Memory B cell (primary cell): ENCODE measurements at places on chromosomes 2 and 18.

DNA sequence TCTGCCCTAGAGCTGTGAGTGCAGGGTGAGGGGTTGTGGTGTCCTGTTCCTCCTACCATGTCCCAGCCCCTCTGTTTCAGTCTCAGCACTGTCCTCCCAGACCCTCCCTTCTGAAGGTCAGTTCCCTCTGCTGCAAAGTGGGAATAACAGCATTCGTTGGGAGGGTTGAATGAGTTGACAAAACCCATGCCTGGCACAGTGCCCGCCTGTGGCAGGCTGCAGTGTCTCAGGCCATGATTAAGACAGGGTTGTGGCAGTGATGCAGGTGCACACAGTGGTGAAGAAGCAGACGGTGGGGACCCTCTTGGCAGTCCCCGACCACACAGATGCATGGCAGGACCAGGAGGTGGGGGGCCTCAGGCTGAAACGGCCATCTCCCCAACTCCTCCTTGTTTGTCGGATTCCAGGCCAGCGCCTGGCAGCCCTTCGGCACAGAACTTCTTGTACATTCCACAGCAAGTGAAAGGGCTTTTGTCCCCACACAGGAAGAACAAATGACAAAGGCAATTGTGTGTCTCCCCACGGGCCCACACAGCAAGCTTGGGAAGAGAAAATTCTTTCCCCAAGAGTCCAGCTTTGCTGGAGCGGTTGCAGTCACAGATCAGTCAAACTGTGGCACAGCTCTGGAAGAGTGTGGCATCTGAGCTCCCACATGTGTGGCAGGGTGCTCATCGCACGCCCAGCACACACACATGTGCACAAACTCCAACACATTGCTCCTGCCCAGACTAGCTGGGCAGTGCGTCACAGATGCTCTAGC lies 92.0 kb upstream of the MSH2 start:
- DNase-seq = peak; percentile 29

DNA sequence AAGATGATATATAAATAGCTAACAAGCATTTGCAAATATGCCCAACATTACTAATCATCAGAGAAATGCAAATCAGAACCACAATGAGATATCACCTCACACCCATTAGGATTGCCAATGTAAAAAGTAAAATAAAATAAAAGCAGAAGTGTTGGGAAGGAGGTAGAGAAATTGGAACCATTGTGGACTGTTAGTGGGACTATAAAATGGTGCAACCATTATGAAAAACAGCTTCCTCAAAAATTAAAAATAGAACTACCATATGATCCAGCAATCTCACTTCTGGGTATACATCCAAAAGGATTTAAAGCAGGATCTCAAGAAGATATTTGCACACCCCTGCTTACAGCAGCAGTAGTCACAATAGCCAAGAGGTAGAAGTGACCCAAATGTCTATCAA lies 99.8 kb upstream of the DAPL1 start:
- no peak for DNase-seq

- DNase-seq = no peak
Measured at GRCh38 chr18:59719544-59720181, 22.4 kb upstream of the CCBE1 start.

DNA sequence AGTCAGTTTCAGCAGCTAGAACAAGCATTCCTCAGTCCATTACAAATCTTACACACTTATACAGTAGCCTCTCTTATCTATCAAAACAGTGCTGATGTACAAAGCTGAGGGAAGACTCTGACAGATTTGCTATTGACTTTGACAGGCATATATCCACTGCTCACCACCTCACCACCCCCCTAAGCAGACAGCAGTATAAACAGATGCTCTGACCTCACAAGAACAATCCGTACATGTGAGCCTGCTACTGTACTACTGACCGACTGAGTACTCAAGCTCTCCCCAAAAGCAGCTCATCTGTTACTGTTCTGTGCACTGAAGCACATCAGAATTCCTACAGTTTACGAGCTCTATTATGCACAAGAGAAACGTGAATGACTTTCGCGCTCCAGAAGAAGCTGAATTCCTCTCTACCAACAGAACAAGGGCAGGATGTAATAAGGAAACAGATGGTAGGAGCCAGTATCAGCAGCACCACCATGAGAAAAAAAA lies 95.6 kb upstream of the PDE1A start:
- DNase-seq = no peak

GRCh38 chr18:49250816-49251388 lies 209.5 kb downstream of the DYM start:
- DNase-seq = no peak

DNA sequence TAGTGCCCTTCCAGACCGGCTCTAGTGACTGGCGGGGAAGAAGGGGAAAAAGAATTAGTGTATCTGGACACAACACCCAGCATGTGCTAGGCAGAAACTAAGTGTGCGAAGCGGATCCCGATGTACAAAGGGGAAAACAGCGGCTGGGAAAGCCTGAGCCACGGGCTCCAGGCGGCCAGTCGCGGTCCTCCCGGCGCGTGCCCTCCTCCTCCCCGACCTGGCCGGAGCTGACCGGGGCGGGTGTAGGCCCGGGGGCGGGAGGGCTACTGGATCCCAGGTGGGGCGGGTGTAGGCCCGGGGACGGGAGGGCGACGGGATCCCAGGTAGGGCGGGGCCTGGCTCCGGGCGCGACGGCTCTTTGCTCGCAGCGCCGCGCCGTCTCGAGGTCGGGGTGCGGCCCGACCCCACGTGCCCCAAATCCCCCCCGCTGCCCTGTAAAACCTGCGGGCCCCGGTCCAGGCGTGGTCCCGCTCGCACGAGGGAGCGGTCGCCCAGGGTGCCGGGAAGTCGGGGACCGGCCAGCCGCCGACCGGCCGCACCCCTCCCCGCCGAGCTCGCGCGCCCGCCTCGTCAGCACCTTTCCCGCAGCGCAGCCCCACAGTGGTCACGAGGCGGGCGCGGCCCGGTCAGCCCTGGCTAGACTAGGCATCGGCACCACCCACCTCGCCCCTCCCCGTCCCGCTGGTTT lies 48.8 kb downstream of the C2orf42 start:
- DNase-seq = peak; percentile 86

- no peak for DNase-seq
Measured at GRCh38 chr2:38427936-38428335, 50.9 kb upstream of the ATL2 start.

DNA sequence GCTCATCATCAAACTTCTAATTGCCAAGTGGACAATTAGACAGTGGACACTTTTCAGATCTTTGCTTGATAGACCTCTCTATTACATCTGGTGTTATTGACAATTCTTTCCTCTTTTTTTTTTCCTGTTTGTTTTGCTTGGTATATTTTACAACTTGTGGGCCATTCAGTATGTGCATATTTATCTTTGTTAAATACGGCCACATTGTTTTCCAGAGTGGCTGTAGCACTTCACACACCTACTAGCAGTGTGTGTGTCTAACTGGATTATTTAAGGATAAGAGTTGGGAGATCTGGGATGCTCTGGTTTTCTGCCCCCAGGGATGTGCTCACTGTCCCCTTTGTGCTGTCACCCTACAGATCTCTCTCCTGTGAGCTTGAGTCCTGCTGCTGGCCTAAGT lies 4.1 kb upstream of the SLC4A5 start:
- DNase-seq = no peak
